ENCODE measurements at places on chromosomes 7 and 10.
A peak's percentile ranks its signal among the peaks of the same experiment; 100 is the strongest.

DNA sequence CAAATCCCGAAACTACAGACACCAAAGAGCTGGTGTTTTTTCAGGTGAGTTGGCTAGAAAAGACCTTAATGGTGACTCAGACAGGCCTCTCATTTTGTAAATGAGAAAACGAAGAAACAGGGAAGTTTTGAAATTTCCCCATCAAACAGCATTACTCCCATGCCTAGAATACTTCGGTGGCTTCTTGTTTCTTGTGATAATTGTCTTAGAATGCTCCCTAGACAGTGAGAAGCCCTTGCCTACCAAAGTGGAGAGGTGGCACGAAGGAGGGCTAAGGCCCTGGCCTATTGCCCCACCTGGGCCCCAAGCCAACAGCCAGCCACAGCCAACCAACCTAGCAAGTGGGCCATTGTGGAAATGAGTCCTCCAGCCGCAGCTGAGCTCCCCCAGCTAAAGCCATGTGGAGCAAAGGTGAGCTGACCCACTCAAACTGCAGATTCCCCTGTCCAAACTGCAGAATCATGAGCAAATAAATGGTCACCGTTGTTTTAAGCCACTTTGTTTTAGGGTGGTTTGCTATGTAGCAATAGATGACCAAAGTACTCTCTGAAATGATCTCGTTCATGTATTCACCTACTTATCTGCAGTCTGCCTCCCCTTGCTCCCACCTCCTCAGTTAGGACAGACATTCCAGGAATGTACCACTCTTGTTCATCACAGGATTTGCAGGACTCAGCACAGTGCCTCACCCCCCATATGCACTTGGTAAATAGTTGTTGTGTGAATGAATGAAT lies 97.7 kb upstream of the FGFR2 start:
- DNase-seq = no peak

DNA sequence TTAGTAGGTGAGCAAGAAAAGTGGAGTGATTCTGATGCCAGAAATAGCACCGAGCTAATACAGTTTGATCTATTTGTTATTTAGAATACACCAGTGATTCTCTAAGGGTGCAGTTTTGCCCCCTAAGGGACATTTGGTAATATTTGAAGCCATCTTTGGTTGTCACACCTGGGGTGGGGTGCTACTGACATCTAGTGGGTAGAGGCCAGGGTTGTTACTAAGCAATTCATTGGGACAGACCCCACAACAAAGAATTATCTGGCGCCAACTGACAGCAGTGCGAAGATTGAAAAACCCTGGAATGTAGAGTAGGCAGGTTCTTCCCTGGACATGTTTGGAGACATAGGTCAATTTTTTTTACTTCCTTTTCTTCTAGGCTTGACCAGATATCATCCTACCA lies 14.6 kb downstream of the PALS2 start:
- peak; percentile 15 for DNase-seq

DNA sequence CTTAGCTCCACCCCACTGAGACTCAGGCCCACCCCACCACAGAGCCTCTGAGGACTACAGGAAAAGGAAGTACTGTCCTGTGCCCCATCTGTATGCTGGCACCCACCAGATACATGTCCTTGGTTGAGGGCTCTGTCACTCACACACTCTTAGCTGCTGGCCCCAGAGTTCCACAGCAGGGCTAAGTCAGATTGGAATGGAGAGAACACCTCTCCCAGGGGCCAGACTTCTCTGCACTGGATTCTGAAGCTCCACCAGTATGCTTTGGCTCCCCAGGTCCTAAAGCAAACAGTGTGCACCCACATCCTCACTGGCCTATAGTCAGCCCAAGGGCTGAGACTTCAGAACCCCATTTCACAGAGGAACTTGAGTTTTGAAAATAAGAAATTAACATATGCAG lies 103.2 kb upstream of the PPP2R2D start:
- DNase-seq = no peak

GRCh38 chr10:125146791-125147579 lies 13.4 kb downstream of the CTBP2 start:
- no peak for DNase-seq

GRCh38 chr7:149257146-149257545 lies 4.8 kb upstream of the ZNF783 start:
- no peak for DNase-seq

GRCh38 chr10:80945264-80945880 lies 407.7 kb downstream of the SH2D4B start:
- no peak for DNase-seq

DNA sequence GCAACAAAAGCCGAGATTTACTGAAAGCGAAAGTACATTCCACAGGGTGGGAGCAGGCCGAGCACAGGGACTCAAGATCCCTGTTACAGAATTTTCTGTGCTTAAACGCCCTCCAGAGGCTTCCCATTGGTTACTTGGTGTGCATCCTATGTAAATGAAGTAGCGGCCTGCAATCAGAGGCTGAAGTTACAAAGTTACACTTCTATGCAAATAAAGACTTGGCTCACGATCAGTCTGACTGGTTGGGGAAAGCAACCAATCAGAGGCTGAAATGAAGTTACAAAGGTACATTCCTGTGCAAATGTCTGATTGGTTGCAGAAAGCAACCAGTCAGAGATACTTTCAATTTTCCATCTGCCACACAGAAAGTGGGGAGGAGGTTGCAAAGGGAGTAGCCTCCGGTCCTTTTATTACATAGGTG lies 4.1 kb downstream of the ACBD7 start:
- no peak for DNase-seq

GRCh38 chr7:140726281-140726680 lies 29.8 kb downstream of the NDUFB2 start:
- no peak for DNase-seq

GRCh38 chr7:107659666-107660065 lies 962 bp upstream of the SLC26A4 start:
- no peak for DNase-seq

DNA sequence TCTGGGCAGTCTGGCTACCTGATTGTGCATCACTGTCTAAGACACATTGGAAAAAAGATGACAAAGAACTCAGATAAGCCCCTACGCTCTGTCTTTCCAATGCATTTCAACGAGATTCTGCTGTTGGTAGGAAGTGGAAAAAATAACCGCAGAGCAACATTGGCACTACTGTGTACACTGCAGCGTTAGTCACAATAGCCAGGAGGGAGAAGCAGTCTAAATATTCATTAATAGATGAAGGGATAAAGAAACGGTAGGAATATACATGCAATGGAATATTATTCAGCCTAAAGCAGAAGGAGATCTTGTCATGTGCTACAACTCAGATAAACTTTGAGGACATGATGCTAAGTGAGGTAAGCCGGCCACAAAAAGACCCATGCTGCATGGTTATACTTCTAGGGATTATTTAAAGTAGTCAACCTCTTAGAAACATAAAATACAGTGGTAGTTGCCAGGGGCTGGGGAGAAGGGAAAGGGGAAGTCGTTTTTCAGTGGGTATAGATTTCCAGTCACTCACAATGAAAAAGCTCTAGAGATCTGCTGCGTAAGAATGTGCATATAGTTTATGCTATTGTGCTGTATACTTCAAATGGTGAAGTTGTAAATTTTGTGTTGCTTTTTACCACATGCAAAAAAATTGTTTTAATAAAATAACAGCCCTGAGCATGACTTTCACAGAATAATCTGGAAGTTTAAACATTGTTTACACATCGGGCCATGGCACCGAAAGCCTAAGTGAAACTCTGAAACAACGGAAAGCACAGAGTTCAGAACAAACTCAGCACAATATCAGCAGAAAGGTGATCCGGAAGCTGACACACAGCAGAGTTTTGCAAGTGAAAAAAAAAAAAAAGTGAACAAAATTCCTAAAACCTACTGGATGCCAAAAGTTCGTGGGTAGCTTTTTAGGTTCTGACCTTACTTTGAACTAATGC lies 40.1 kb downstream of the ELMO1 start:
- DNase-seq = peak; percentile 15

DNA sequence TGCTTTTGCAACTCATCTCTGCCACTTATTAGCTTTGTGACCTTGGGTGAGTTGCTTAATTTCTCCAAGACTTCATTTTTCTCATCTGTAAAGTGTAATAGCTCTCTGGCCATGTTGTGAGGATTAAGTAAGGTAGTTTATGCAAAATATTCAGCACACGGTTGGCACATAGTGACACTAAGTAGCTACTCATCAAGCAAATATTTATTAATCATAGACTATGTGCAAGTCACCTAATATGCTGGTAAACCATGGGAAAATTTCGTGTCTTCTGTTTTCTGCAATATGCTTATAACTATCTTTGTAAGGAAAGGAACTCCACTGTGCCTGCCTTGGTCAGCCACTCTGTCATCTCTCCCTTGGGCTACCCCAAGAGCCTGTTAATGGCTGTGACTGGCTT lies 50.3 kb upstream of the EGR2 start:
- DNase-seq = no peak

- DNase-seq = no peak
These were observed 16.7 kb downstream of the RBP3 start for GRCh38 chr10:47364911-47365310.

GRCh38 chr7:152663931-152664330 lies 12.0 kb downstream of the XRCC2 start:
- DNase-seq = no peak

- DNase-seq = no peak
These were observed 49.6 kb upstream of the MYL10 start for GRCh38 chr7:101678658-101679057.

GRCh38 chr7:155224116-155224811 lies 73.4 kb upstream of the INSIG1 start:
- DNase-seq = no peak

DNA sequence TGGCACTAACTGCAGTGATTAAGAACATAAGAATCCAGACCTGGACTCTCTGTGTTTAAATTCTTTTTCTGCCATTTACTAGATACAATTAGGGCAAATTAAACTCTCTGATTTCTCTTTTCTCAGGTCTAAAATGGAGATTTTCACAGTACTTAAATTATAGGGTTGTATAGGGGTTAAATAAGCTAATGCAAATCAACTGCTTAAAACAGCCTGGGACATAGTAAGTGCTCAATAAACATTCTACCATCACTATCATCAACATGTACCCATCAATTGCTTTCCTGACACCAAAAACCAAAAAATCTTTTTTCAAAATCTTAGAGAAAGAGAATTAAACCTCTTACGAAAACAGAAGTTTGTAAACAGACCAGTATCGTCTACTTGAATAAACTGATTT lies 4.5 kb downstream of the ZNF800 start:
- no peak for DNase-seq

DNA sequence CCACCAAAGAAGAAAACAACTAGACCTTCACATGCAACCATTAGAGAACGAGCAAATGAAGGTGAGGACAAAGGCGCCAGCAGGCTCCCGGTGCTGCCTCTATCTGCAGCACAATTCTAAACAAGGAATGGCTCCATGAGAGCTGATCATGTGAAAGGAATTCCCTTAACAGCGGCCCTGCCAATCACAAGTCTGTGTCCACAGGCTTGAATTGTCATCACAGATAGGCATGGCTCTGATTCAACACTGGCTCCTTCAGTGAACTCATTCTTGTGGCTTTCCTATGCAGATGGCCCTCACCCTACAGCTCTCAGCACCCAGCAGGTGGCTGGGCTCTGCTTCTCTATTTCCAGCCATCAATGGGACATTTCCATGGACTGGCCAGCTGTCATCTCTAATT lies 36.2 kb downstream of the LAMB1 start:
- no peak for DNase-seq

GRCh38 chr10:63157845-63158624 lies 24.9 kb downstream of the NRBF2 start:
- DNase-seq = peak; percentile 11

DNA sequence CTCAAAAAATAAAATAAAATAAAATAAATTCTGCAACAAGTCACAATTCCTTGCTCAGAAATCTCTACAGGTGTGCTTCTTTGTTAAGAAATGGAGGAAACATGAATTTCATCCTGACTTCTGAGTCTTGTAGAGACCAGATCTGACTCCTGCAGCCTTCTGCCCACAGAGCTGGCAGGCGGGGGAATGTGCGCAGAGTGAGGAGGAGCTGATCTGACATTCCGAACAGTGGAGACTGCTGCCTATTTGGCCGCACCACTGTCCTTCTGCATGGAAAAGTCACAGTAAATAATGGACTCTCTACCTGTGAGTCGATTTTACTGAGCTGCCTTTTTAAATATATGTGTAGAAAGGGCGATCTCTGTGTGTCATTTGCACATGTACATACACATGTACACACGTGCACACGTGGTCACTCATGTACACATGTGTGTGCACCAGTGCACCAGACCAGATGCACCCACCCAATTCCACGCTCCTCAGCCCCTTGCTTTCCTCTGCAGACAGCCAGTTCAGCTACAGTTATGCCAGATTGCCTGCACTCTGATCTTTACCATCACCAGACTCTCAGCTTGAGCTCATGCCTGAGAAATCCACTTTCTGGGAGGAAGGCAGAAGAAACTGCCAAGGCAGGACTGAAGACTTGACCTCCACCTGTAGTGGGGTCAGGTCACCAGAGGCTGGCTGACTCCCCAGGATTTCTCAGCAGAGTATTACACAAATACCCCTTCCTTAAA lies 54.9 kb downstream of the IKZF1 start:
- DNase-seq = no peak

- no peak for DNase-seq
These were observed 135.4 kb upstream of the PRPS1L1 start for GRCh38 chr7:18163091-18163490.

DNA sequence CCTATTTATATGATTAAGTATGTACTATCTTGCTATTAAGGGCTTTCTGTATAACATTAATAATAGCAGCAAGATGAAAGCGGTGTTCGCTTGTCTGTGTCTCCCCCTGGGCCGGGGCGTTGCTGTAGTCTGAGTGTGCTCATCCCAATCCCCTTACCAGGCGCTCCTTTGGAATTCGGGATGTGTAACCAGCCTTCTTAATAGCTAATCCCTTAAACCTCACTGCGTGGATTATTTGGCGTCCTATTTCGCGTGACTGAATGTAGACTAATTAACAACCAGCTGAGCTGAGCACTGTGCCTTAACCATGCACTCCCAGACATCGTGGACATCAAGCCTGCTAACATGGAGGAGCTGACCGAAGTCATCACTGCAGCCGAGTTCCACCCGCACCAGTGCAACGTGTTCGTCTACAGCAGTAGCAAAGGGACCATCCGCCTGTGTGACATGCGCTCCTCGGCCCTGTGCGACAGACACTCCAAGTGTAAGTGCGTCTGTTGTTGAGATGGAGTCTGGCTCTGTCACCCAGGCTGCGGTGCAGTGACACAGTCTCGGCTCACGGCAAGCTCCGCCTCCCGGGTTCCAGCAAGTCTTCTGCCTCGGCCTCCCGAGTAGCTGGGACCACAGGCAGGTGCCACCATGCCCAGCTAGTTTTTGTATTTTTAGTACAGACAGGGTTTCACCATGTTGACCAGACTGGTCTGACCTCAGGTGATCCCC lies 36.6 kb downstream of the BNIP3 start:
- no peak for DNase-seq

All from stimulated activated CD4-positive, alpha-beta T cell treated with anti-CD3 and anti-CD28 coated beads, TNF-alpha, amount 100 ng/mL, for 1 hour (primary cell).